ENCODE measurements at places on chromosomes 13 and 19. TPM values are rescaled to one million over a fixed set of nuclear protein-coding genes. Genes with fewer than 3 reads are reported as not detected.

GRCh38 chr13:43180837-43181236, 157.5 kb downstream of the DNAJC15 start:
- H3K27ac ChIP-seq: no peak overlapping the region
- H3K4me3 ChIP-seq: no peak overlapping the region
- H3K27me3 ChIP-seq: no peaks in the 10 kb centered on the region

- peaks cover 22% of the 10 kb centered on the region for H3K36me3 ChIP-seq
- H3K4me3 ChIP-seq: peak overlapping the region; percentile 98
- DNase-seq: peak; percentile 37
- H3K27me3 ChIP-seq: no peaks in the 10 kb centered on the region
- peak overlapping the region; percentile 93 for H3K27ac ChIP-seq
- H3K4me1 ChIP-seq: peaks cover 15% of the 10 kb centered on the region
Observed at GRCh38 chr19:17337675-17338432, 501 bp downstream of the GTPBP3 start.

The CDX2 gene
- total RNA-seq: not detected

The PEAK3 gene
- not detected for total RNA-seq

GRCh38 chr13:77022341-77022740, 4.6 kb downstream of the FBXL3 start:
- peak; percentile 13 for DNase-seq
- no peaks in the 10 kb centered on the region for H3K27me3 ChIP-seq
- H3K27ac ChIP-seq: no peak overlapping the region
- H3K36me3 ChIP-seq: peaks cover 24% of the 10 kb centered on the region

GRCh38 chr13:73984949-73985691, 149.1 kb downstream of the KLF12 start:
- H3K36me3 ChIP-seq: no peaks in the 10 kb centered on the region
- no peaks in the 10 kb centered on the region for H3K27me3 ChIP-seq
- H3K27ac ChIP-seq: no peak overlapping the region
- no peak overlapping the region for H3K4me3 ChIP-seq

DNA sequence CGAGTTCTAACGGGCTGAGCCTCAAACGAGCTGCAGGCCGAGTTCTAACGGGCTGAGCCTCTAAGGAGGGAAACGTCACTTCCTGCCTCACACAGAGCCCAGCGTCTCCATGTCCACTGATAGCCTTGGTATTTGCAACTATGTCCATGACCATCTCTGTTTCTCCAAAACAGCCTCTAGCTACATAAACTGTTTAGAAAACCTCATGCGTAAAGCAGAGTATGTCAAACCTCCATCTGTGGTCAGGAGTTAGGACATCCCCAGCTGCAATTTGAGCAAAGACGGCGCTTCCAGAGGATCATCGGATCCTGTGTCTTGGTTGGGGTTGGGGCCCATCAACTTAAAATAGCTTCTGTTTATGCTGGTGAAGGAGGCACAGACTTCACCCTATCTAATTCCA, 20.8 kb downstream of the RASA3 start:
- DNase-seq: no peak
- no peak overlapping the region for H3K4me3 ChIP-seq
- H3K4me1 ChIP-seq: peaks cover 5% of the 10 kb centered on the region
- H3K27me3 ChIP-seq: no peaks in the 10 kb centered on the region

GRCh38 chr13:20320885-20321284, 88.8 kb upstream of the GJB6 start:
- no peaks in the 10 kb centered on the region for H3K36me3 ChIP-seq
- DNase-seq: no peak
- no peak overlapping the region for H3K4me3 ChIP-seq

The ZNF776 gene
- total RNA-seq: 9.9 TPM

DNA sequence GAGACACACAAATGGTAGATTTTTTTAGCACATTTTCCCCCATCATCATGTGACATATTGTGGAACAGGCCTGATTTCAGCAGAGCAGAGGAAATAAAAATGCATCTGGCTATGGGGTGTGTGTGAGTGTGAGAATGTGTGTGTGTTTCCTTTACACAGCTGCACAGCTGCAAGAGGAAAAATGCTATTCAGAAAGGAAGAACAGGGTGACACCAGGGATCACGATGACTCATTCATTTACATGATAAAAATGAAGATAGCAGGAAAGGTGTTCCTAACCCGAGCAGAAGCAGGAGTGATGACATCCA, 469.5 kb upstream of the TSHZ3 start:
- H3K36me3 ChIP-seq: no peaks in the 10 kb centered on the region
- H3K27me3 ChIP-seq: no peaks in the 10 kb centered on the region
- no peak for DNase-seq
- H3K4me3 ChIP-seq: no peak overlapping the region
- no peaks in the 10 kb centered on the region for H3K4me1 ChIP-seq

DNA sequence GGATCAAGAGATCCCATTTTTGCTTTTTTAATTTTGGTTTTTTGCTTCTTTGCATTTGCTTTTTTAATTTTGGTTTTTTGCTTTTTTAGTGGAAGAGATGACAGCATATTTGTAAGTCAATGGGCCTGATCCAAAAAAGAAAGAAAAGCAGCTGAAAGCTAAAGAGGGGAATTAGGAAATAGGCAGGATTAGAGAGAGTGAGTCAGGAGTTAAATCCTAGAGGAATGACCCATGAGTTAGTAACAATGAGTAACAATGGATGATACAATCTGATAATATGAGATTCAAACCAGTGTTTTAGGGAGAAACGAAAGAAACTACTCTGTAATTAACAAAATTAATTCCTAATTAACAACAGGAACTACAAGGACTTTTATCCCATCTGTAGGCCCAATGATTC, 111.2 kb upstream of the SGCG start:
- H3K4me1 ChIP-seq: peaks cover 21% of the 10 kb centered on the region
- H3K4me3 ChIP-seq: no peak overlapping the region
- no peaks in the 10 kb centered on the region for H3K27me3 ChIP-seq

The SYCN gene
- total RNA-seq: not detected

- H3K36me3 ChIP-seq: no peaks in the 10 kb centered on the region
- no peak overlapping the region for H3K27ac ChIP-seq
- DNase-seq: no peak
- no peak overlapping the region for H3K4me3 ChIP-seq
- H3K4me1 ChIP-seq: peaks cover 17% of the 10 kb centered on the region
- H3K27me3 ChIP-seq: no peaks in the 10 kb centered on the region
Observed at GRCh38 chr19:38564981-38565690, 52.6 kb downstream of the MAP4K1 start.

GRCh38 chr13:93397619-93398018, 171.0 kb downstream of the GPC6 start:
- H3K4me3 ChIP-seq: no peak overlapping the region
- H3K27me3 ChIP-seq: no peaks in the 10 kb centered on the region
- no peaks in the 10 kb centered on the region for H3K36me3 ChIP-seq
- DNase-seq: no peak
- H3K27ac ChIP-seq: no peak overlapping the region
- H3K4me1 ChIP-seq: no peaks in the 10 kb centered on the region

DNA sequence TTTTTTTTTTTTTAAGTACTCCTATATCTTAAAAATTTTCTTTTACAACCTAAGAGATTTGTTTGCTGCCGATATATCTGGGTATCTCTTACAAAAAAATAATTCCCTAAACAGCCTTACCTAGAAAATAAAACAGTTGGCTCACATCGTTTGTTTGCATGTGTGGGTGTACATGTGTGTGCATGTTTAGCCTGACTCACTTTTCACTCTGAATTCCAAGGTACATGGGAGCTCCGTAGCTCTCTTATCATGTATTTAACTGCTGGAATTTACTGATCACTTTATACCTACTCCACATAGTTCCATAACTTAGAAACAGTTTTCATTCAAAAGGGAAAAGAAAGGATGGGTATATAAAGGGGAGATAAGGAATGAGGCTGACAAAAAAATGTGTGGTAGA, 616.5 kb downstream of the GPC6 start:
- no peak overlapping the region for H3K4me3 ChIP-seq
- no peak overlapping the region for H3K27ac ChIP-seq
- peaks cover 6% of the 10 kb centered on the region for H3K4me1 ChIP-seq
